ENCODE measurements at places on chromosomes 16 and 17. TPM values are rescaled to one million over a fixed set of nuclear protein-coding genes. Genes with fewer than 3 reads are reported as not detected.

Gene METRNL
- 50.4 TPM for total RNA-seq

Gene CMTM2
- total RNA-seq = not detected

Gene KRTAP4-6
- not detected for total RNA-seq

Gene PALB2
- 6.3 TPM for total RNA-seq

GRCh38 chr16:67148656-67149275 lies 2.0 kb downstream of the B3GNT9 start:
- DNase-seq = no peak

DNA sequence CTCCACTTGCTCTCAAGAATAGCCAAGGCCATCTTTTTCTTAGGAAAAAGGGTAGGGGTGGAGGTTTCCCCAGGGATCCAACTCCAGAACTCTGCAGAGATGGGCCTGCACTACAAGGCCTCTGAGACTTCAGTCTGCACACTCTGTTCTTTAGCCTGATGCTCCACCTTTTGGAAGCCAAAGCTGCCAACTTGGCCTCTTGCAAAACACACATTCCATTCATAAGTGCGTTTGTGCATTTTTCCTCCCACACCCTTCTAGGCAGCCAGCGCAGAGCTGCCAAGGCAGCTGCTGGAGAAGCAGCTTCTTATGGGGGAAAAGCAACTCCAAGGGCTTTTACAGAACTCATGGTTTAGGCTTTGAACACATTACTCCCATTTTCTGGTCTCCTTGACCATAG lies 45.3 kb downstream of the REXO5 start:
- DNase-seq = peak; percentile 88

- peak; percentile 70 for DNase-seq
Measured at GRCh38 chr17:81090361-81091136, 55.6 kb downstream of the BAIAP2 start.
